ENCODE measurements at places on chromosomes 7 and 10. TPM values are rescaled to one million over a fixed set of nuclear protein-coding genes. Genes with fewer than 3 reads are reported as not detected.

DNA sequence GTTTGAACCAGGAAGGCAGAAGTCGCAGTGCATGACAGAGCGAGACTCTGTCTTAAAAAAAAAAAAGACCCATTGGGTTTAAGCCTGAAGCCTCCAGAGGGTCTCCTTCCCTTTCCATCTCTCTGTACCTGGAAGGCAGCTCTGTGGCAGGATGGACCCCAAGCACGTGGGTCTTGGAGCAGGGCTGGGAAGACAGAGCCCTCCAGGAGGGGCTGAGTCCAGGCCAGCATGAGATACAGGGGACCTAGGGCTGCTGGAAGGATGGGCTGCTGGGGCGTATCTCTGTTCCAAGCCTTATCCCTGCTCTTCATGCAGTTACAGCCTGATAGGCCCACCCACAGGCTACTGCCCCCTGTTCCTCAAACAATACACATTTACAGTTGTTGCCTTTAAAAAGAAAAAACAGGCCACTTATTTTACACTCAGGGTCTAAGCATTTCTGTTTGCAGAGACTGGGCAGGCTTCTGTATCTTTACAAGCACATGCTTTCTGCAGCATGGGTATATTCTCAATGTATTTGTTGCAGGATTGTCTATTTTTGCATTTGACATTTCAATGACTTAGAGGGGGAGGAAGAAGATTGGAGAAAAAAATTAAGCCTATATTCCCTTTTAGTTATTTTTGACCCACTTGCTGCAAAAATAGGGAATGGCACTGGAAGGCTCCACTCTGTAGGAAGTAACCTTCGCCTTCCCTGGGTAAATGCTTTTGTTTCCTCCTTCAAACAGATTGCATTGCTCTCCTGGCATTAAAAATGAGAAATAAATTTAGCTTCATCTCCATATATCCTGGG is 60.1 kb downstream of the FAM171A1 start:
- no peaks in the 10 kb centered on the region for H3K27me3 ChIP-seq
- no peak overlapping the region for H3K27ac ChIP-seq
- H3K36me3 ChIP-seq = no peaks in the 10 kb centered on the region
- no peak for DNase-seq

DNA sequence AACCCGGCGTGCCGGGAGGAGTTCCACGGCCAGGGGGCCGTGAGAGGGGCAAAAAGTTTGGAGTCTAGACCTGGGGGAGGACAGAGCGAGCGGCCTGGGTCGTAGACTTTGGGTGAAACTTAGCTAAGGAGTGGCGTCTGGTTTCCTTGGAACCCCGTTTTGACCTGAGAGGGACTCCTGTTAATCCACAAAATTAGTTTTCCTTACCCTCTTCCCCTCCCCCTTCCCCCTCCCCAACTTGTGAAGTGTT is 574 bp downstream of the MARCHF5 start:
- H3K36me3 ChIP-seq = no peaks in the 10 kb centered on the region
- DNase-seq = no peak
- peaks cover 8% of the 10 kb centered on the region for H3K4me1 ChIP-seq
- peak overlapping the region; percentile 95 for H3K4me3 ChIP-seq
- H3K27ac ChIP-seq = peak overlapping the region; percentile 93

DNA sequence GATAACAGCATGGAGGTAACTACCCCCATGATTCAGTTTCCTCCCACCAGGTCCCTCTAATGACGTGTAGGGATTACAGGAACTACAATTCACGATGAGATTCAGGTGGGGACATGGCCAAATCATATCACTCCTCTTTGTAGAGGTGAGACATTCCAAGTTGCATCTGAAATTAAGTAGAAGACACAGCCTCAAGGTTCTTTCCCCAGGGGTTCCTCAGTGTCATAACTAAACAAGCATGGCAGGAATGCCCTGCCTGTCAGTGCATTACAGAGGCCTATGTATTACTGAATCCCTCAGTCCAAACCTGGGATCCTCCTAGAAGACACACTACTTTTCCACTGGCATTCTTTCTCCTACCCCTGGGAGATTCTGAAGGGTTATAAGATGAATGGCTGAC is 42.6 kb upstream of the WNT16 start:
- H3K4me1 ChIP-seq = no peaks in the 10 kb centered on the region
- H3K4me3 ChIP-seq = no peak overlapping the region
- no peak for DNase-seq

DNA sequence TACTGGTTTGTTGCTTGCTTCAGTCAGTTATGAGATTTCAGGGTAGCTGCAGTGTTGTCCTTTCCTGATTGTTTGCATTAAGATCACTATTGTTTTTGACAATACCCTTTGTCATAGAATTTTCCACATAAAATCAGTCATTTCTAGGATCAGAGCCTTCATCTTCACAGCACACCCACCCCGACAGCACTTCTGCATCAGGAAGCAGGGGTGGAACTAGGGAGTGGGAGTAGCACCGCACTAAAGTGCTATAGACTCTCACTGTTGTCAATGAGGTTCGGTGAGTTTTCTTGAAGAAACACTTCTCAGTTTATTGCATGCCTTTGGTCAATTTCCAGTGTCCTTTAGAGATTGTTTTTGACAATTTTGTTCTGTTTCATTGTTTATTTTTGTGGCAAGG is 632.5 kb downstream of the AUTS2 start:
- H3K36me3 ChIP-seq = no peaks in the 10 kb centered on the region
- H3K4me1 ChIP-seq = no peaks in the 10 kb centered on the region
- no peak overlapping the region for H3K27ac ChIP-seq
- no peak overlapping the region for H3K4me3 ChIP-seq
- no peak for DNase-seq
- H3K27me3 ChIP-seq = no peaks in the 10 kb centered on the region

The PARG gene
- 9.4 TPM for total RNA-seq
